ENCODE measurements at places on chromosomes 11 and 22.
A peak's percentile ranks its signal among the peaks of the same experiment; 100 is the strongest.

- DNase-seq: peak; percentile 97
Measured at GRCh38 chr11:118930094-118930712, 4.5 kb upstream of the BCL9L start.

GRCh38 chr11:14687456-14687855 is 43.9 kb downstream of the PDE3B start:
- no peak for DNase-seq

DNA sequence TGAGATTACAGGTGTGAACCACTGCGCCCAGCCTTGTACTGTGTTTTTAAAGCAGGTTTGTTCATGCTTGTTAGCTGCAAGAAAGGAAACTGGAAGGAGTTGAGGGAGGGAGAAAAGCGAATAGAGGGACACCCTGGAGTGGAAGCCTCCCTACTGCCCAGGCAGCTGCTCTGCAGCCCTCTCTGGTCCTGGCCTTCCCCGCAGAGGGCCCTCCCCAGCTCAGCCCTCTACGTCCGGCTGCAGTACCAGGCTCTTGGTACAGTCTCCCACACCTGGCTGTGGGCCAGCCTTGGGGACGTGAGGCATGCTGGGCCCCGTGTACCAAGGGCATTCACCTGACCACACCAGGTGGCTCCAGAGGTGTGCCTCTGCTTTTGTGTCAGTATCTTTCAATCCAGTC is 70.8 kb downstream of the MED15 start:
- DNase-seq: no peak

DNA sequence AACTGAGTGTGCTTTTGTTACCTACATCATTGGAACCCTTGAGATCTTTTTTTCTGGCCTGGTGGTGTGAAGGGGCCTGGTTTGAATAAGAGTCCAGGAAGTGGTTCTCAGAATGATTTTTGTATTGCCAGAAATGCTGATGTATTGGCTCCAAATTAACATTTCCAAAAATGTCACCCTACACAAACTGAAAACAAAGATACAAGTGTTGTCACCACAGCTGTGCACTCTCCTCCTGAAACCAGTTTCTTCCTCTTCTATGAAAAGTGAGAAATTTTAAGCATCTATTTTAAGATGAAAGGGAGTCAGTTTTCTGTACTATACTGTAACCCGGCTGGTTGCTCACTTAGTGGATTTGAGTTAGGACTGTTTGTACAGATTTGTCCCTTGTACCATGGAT is 218.8 kb downstream of the PGR start:
- DNase-seq: no peak

GRCh38 chr11:97614606-97615005 is 1224.8 kb downstream of the JRKL start:
- no peak for DNase-seq

- DNase-seq: no peak
Measured at GRCh38 chr11:44380009-44380313, 70.0 kb upstream of the ALX4 start.

All from stimulated activated effector memory CD8-positive, alpha-beta T cell treated with anti-CD3 and anti-CD28 coated beads, Interleukin-12 subunit alpha, Interleukin-12 subunit beta, amount 100 ng/mL, for 72 hours (primary cell).